ENCODE measurements at places on chromosomes 3 and 15.

DNA sequence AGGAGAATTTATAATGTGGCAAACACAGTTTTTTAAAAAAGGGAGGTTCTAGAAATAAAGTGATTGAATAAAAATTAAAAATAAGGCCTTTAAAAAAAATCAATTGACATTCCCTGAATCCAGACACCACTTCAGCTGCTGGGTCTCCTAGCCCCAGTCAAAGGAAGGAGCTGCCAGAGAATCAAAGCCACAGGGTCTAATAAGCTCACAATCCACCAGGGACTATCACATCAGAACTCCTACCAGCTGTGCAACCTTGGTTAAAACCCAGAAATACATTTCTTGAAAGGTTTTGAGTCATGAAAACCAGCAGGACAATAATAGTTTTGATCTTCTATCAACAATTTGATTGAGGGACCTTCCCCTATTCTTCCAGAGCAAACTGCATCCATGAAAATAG, 134.5 kb downstream of the MECOM start:
- DNase-seq = no peak

DNA sequence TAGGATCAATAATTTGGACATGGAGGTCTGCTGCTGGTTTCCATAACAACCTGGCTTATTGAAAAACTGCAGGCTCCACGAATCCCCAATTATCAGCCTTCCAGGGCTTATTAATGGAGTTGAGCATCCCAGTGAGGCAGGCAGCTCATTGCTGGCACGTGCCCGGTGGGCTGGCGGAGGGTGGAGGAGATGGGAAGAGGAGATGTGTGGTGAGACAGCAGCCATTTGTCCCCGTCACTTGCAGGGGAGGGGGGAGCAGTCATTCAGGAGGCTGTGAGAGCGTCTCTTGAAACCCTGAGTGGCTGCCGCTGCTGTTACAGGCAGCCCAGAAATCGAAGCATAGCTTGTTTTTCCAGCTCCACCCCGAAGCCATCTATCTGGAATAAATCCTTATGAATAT, 70.6 kb downstream of the GAP43 start:
- DNase-seq = no peak

GRCh38 chr3:195259154-195259474, 11.8 kb downstream of the XXYLT1 start:
- DNase-seq = no peak

DNA sequence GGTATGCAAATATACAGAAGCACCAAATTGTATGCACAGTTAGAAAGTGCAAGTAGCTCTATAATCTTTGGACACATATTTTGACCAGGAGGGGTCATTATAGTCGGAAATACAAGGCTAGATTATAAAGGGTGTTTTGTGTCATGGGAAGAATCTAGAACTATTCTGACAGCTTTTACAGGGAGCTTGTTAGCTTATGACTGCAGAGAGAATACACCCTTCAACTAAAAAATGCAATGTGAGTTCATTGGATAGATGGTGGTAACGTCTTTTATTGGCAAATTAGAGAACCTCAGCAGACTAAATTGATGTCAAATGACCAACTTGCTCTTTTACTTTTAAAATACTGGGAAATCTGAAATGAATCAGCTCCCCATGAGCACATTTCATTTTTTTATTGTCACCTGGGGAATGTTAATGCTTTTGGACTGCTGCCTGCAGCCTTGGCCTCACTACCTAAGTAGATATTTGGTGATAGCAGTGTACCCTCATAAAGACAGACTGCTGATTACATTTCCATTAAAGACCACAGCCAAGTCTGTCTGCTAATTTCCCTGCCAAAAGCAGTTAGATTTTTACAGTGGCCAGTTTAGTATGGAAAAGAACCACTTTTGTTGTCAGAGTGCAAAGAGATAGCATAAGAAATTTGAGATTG, 515.9 kb upstream of the DPPA4 start:
- no peak for DNase-seq

GRCh38 chr3:113151461-113152031, 59.8 kb upstream of the BOC start:
- no peak for DNase-seq

DNA sequence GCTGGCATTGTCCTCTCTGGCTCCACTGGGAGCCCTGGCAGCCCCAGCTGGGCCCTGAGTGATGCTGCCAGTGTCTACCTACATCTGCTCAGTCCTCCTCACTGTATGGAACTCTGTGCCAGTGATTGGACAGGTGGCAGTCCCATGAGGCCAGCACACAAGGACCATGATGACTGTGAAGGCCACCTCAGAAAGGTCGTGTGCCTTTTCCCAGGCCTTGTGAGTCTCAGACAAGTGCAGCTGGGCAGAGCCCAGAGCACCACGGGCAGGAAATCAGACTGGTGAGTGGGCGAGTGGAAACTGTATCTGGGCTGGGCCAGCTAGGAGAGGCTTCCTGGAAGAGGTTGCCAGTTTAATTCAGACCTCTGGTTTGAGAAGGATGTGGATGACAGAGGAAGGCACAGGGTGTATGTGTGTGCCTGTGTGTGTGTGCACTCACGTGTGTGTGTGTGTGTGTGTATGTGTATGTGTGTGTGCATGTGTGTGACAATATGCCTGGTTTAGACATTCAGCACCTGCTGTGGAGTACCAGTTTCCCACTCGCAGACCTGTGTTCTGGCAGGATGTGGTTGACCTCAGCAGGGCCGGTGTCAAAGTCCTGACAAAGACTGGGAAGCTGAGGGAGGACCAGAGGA, 7.0 kb downstream of the MAPKAPK3 start:
- peak; percentile 72 for DNase-seq

- DNase-seq = no peak
These were observed 27.1 kb upstream of the OSBPL11 start for GRCh38 chr3:125622381-125622791.

GRCh38 chr3:72816862-72817355, 31.3 kb downstream of the SHQ1 start:
- DNase-seq = peak; percentile 73

GRCh38 chr15:31974154-31974794, 56.0 kb upstream of the CHRNA7 start:
- DNase-seq = no peak

DNA sequence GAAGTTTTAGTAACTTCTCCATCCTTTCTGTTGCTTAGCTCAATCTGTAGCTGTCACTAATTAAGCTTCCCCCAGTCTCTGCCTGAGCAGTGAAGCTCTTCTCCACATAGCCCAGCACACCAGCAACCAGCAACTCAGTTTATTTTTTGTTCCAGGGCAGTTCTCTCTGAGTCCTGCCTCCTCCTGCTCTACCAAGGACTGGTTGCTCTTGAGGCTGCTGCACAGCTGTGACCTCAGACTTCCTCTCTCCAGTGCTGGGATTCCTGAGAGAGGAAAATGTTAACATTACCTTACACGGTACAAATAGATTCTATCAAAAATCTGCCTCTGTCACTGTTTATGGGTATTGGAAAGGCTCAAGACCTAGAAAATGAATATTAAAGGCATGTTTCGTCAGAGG, 294.7 kb downstream of the OXSM start:
- DNase-seq = no peak

GRCh38 chr15:80156176-80156720, 3.4 kb downstream of the FAH start:
- no peak for DNase-seq

DNA sequence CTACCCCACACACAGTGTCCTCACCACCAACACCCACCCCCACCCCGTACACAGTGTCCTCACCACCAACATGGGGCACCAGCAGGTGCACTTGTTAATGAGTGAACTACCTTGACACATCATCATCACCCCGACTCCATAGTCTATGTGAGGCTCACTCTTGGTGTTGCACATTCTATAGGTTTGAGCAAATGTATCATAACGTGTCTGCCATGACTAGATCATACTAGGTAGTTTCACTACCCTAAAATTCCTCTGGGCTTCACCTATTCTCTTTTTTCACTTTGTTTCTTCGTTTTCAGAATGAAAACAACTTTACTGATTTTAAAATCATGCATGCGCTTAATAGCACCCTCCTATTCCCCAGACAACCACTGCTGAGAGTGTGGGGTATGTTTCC, 102.6 kb upstream of the SLC6A6 start:
- DNase-seq = no peak

GRCh38 chr15:61449186-61449702, 220.1 kb upstream of the RORA start:
- no peak for DNase-seq

- DNase-seq = no peak
These were observed 96.8 kb upstream of the LMOD3 start for GRCh38 chr3:69219101-69219708.

- DNase-seq = no peak
These were observed 46.7 kb upstream of the CCDC50 start for GRCh38 chr3:191282251-191283185.

DNA sequence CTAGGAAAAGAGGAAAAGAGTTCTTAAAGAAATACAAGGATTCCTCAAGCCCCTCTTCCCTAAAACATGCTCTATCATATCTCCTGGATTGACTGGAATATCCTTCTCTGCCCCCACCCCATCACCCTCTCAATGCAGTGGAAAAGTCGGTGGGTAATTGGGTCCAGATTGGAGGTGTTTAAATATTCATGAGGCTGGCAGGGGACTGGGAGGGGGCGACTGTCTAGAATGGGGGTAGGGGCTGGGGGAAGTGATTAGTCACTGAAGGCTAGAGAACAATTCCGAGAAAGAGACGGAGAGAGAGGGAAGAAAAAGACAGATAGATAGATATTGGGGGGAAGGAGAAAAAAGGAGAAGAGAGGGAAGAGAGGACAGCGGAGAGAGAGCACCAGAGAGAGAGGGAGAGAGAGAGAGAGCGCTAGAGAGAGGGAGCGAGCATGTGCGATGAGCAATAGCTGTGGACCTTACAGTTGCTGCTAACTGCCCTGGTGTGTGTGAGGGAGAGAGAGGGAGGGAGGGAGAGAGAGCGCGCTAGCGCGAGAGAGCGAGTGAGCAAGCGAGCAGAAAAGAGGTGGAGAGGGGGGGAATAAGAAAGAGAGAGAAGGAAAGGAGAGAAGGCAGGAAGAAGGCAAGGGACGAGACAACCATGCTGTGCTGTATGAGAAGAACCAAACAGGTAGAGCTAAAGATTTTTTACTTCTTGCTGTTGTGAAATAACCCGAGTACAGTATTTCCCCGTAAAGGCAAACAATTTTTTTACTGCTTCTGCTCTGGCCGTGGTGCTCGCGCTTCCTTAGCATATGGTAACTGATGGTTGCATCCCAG, at the start of gene GAP43:
GAP43 (plus strand) TSS at position 467 of the 825 bp plus-strand sequence; CDS start at position 647, 180 bp downstream.
- DNase-seq = peak; percentile 4

DNA sequence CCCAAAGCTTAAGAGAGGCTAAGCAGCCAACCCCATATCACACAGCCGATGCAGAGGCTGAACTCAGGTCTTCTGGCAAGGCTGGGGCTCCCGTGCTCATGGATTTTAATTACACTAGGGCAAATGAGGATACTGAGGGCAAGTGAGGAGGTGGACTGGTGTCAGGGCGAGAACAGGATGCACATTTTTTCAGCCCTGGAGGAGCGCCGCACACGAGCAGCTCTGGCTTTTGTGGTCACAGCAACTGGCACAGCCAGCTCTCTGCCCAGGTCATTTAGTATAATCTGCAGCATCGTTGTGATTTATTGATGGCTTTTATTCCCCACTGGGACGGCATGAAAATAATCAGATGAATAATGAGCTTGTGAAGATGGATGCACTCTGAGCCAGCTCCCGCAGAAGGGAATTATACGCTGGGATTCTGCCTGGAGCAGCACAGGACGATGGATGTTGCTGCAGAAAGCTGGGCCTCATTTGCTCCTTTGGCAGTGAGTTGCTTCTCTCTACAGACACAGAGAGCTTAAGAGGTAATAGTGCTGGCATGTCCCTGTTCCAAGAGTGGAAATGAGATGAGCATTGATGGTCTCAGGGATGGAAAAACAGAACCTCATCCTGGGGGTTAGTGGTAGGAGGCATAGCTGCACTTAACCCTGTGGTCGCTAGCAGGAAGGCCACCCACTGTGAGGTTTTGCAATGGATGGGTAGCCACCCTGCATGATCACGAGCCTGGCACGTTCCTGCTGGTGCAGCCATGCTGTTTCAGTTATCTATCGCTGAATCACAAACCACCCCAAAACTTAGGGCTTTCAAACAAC, 135.4 kb downstream of the UACA start:
- no peak for DNase-seq

- no peak for DNase-seq
These were observed 235.3 kb upstream of the MRPL3 start for GRCh38 chr3:131738095-131738494.

DNA sequence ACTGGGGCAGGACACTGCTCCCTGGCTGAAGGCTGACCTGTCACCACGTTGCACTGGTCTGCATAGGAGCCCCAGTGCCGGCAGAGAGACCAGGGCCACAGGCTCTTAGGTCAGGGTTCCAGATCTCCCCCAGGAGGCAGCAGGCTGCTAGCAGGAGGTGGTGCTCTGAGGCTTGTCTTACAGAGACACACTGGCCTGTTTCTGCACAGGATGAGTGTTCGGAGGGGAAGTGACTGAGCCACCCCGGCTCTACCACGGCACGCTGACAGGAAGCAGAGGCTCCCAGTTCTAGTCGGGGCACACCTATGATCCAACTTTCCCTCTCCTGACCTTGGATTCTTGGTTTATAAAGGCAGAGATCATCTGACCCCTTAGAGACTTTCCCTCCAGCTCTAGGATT, 8.6 kb downstream of the FBXL22 start:
- DNase-seq = peak; percentile 70

DNA sequence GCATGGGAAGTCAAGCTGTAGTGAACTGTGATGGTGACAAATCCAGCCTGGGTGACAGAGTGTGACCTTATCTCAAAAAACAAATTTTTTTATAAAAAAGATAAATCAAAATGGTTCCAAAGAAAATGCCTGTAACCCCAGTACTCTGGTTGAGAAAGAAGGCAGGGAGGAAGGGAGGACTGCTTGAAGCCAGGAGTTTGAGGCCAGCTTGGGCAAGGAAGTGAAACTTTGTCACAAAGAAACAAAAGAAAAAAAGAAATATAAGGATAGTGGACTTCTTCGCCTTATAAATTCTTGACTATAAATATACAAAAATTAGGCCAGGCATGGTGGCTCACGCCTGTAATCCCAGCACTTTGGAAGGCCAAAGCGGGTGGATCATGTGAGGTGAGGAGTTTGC, 34.1 kb downstream of the SMARCC1 start:
- DNase-seq = no peak

- no peak for DNase-seq
These were observed 116.8 kb upstream of the UBE2E2 start for GRCh38 chr3:23086331-23086730.

DNA sequence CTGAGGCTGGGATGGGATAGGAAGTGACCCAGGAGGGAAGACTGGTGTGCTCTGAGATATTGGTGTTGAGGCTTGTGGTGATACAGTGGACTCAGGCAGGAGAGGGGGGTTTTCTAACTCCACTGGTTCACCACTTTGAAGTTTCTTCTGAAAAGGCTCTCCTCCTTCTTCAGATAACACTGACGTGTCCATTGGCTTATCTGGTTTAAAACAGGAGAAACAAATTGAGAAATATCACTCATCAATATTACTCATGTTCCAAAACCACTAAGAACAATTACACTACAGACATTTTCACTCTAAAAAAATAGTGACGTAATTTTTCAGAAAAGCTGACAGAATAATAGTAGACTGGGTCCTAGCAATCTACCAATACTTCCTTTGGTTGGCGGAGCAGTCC, 23.1 kb downstream of the TP53BP1 start:
- no peak for DNase-seq

GRCh38 chr3:188262913-188263683, 109.1 kb downstream of the LPP start:
- no peak for DNase-seq

- no peak for DNase-seq
These were observed 292.4 kb downstream of the PDCD6IP start for GRCh38 chr3:34090876-34091275.

Measured in stimulated activated naive CD8-positive, alpha-beta T cell treated with anti-CD3 and anti-CD28 coated beads, Interleukin-15, amount 100 ng/mL, for 72 hours (primary cell).